ENCODE measurements at places on chromosomes 2 and 18.

- no peak for DNase-seq
These were observed 103.5 kb upstream of the TRIB2 start for GRCh38 chr2:12613137-12613835.

- no peak for DNase-seq
These were observed 23.2 kb downstream of the LAMA3 start for GRCh38 chr18:23712445-23712844.

DNA sequence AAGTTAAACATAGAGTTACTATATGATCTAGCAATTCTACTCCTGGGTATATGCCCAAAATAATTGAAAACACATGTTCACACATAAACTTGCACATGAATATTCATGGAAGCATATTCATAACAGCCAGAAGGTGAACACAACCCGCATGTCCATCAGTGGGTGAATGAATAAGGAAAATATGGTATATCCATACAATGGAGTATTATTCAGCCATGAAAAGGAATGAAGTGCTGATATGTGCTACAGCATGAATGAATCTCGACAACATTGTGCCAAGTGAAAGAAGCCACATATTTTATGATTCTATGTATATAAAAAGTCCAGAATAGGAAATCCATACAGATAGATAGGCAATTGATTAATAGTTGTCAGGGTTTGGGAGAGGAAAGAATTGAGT is 15.9 kb downstream of the COL4A4 start:
- DNase-seq = no peak

DNA sequence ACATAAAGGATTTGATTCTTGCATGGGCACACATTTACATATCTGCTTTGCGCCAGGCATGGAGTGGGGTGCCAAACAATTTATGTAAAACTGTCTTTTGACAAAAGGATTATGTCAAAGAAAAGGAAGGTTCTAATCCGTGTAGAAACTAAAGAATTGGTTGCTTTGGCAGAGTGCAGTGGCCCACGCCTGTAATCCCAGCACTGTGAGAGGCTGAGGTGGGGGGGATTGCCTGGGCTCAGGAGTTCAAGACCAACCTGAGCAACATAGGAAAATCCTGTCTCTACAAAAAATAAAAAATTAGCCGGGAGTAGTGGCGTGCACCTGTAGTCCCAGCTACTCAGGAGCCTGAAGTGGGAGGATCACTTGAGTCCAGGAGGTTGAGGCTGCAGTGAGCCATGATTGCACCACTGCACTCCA is 1.1 kb upstream of the MTERF4 start:
- DNase-seq = no peak

- DNase-seq = no peak
These were observed 1.4 kb downstream of the MBD2 start for GRCh38 chr18:54222922-54223567.

- DNase-seq = no peak
These were observed 681.6 kb upstream of the KLHL29 start for GRCh38 chr2:22703286-22703920.

DNA sequence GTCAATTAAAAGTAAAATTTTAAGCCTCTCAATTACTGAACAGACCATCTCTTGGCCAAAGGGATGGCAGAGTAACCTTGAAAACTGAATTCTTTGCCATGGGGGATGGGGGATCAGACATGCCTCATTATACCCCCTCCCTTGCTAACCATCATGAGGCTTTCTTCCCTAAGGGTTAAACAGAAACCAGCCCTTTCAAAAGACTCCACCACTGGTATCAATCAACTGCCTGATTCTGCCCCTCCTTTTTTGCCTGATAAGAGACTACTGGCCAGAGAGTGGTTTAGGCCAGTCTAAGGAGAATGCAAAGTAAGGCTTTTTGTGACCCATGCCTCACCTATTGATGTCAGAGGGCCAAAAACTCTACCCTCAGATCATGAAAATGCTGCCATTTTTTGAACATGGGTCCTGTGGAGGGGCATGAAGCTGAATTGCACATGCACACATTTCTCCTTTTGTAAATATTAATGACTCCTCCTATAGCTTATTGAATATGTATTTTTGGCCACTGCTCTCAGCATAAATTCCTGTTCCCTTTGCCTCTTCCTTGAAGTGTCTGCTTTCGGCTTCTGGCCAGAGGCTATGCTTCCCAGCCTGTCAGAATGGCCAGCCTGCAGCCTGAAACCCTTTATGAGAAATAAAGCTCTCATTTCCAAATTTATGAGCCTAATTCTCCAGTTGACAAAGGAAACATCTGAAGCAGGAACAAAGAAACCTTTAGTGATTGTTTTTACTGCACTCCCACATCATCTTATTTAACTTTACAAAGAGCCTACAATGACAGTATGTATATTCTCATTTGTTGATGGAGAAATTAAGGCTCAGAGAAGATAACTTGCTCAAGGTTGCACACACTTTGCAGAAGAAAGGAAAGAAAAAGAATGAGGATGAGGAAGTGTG is 270.7 kb upstream of the CELF4 start:
- DNase-seq = no peak

DNA sequence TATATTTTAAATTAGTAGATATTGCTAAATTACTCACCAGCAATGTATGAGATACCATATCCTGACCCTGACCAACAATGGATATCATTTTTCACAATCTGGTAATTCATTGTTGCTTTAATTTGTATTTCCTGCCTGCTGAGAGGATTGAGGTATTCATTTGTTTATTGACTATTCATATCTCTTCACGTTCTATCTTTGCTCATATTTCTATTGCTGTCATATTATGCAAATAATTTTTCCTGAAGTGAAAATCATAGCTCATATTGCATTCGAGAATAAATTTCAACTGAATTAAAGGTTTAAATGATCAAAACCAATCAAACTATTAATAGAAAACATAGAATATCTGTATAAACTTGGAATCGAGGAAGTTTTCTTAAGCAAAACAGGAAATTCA is 31.0 kb downstream of the INO80D start:
- DNase-seq = no peak

DNA sequence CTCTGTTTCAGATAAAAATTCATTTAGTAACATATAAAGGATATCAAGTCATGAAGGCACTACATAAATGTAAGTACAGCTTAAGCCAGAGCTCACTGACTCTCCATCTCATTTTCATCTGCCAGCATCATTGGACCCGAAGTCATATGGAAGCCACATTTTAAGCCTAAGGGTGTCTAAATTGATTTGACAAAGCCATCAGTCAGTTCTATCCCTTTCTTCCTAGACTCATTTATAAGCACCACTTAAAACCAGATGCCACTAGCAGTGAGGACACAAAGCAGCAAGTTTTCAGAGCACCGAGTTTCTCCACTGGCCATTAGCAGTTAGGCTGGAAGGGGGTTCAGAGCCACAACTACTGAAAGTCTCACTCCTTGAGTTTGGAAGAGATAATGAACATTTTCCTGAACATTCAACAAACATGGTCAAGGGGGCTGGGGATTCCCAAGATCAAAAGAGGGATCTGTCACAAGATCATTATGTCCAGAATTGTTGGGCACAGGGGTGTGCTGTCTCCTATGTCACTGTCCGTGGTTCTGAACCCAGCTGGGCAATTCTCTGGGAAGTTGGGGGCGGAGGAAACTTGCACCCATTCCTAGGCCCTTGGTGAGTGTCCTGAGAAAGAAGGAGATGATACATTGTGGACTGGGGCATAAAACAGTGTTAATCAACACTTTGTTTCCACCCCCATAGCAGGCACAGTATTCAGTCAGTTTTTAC is 158.5 kb upstream of the LMAN1 start:
- DNase-seq = no peak

DNA sequence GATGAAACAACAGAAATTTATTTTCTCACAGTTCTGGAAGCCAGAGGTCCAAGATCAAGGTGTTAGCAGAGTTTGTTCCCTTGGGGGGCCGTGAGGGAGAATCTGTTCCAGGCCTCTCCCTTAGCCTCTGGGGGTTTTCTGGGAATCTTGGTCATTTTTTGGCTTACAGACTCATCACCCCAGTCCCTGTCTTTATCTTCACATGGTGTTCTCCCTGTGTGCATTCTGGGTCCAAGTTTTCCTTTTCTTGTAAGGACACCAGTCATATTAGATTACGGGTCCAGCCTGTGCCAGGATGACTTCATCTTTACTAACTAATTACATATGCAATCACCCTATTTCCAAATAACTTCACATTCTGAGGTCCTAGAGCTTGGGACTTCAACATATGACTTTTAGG is 292.5 kb upstream of the TRIB2 start:
- peak; percentile 12 for DNase-seq

DNA sequence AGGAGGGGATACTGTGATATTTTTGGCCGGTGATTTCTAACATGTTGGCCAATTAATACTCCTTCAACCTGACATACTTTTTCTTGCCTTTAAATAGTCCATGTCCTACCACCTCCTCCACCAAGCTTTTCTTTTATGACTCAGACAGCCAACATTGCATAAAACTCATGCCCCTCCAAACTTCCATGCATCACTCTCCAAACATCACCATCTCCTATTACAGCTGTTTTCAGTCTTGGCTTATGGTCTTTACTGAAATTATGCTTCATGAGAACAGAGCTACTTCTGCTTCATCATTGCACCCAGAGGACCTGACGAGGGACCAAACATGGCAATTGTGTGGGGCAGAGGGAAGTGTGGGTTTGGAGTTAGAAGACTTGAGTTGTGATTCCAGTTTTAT is 305.4 kb downstream of the LPIN1 start:
- DNase-seq = no peak

DNA sequence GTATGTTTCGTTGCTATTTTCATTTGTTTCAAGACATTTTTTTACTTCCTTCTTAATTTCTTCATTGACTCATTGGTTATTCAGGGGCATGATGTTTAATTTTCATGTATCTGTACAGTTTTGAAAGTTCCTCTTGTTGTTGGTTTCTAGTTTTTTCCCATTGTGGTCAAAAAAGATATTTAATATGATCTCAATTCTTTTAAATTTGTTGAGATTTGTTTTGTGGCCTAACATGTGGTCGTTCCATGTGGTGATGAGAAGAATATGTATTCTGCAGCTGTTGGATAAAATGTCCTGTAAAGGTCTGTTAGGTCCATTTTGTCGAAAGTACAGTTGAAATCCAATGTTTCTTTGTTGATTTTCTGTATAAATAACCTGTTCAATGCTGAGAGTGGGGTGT is 110.3 kb upstream of the MAP4K4 start:
- no peak for DNase-seq

- DNase-seq = no peak
These were observed 31.0 kb upstream of the GALR1 start for GRCh38 chr18:77218642-77219041.

- DNase-seq = no peak
These were observed 61.7 kb upstream of the WIPF1 start for GRCh38 chr2:174659069-174659900.

DNA sequence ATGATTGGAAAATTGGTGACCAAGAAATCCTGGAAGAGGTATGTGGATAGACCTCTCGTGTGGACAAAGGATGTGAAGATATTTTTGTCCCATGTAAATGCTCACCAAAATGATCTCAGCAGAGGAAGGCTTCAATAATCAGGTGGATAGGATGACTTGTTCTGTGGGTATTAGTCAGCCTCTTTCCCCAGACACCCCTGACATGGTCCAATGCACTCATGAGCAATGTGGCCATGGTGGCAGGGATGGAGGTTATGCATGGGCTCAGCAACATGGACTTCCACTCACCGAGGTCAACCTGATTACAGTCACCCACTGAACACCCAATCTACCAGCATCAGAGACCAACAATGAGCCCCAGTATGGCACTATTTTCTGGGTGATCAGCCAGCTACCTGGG is 20.2 kb downstream of the CHRNA1 start:
- no peak for DNase-seq

GRCh38 chr2:169694894-169695260 is 608 bp downstream of the PHOSPHO2 start:
- DNase-seq = no peak

GRCh38 chr2:74814102-74814501 is 19.8 kb upstream of the HK2 start:
- DNase-seq = no peak

GRCh38 chr18:12318334-12318697 is 10.3 kb downstream of the TUBB6 start:
- DNase-seq = no peak

- DNase-seq = no peak
These were observed 45.1 kb downstream of the COX7A2L start for GRCh38 chr2:42315844-42316470.

GRCh38 chr2:237314198-237314597 is 99.8 kb downstream of the COL6A3 start:
- DNase-seq = no peak

DNA sequence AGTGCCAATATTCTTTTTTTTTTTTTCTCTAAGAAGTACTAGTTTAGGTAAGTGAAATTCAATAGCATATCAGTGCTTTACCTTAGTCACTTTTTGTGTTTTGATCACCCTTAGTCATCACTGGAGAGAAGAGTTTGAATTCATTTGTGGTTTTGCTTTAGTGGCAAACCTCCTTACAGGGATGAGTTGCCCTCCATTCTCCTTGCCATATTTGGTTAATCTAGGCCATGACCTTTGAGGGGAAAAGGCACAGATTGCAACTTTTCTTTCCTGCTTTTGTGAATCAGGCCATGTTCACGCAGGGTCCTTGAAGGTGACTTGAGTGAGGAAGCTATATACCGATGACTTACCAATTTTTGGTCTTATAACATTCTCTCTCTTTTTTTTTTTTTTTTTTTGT is 34.4 kb downstream of the PLEKHA3 start:
- DNase-seq = no peak

DNA sequence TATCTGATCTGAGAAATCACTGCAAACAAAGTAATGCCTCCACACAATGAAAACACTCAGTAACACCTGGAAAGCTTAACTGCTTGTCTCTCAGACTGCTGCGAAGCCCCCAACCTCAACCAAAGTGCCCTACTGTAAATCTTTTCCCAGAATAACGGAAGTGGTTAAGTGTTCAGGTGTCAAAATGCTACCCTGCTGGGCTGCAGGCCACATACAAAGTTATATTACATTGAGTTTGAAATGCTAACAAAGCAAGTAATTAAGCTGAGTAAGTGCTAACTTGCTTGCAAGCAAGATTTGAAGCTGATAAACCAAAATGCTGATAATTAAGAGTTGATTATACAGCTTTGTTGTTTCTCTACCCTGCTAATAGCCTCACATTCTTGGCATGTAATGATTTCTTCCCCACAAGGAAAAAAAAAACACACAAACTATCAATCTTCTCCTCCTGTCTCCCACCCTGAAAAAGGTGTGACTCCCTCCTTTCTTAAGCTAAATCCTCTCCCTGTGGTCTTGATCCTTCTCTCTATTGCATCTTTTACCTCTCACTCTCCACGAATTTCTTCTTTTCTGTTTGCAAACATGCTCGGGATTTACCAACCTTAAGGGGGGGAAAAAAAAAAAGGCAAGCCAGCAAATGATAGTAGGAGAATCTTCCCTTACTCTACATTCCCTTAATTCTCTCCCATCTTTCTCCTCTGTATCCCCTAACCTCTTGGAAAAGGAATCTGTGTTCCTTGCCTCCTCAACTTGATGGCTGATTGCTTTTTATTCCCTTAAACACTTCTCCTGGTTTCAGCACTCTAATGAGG is 266.8 kb upstream of the SIX3 start:
- DNase-seq = no peak

- DNase-seq = no peak
These were observed 379.3 kb downstream of the CTNNA2 start for GRCh38 chr2:79892123-79892522.

GRCh38 chr2:205768341-205768740 is 86.0 kb downstream of the NRP2 start:
- DNase-seq = no peak

- DNase-seq = no peak
These were observed 107.1 kb upstream of the TPO start for GRCh38 chr2:1306014-1306686.
